ENCODE measurements at places on chromosomes 1 and 21.

- DNase-seq = peak; percentile 46
Measured at GRCh38 chr1:116855191-116855619, 54.5 kb upstream of the PTGFRN start.

GRCh38 chr1:219416598-219417238 is 196.2 kb downstream of the ZC3H11B start:
- DNase-seq = peak; percentile 54

GRCh38 chr1:19385869-19386591 is 73.9 kb downstream of the SLC66A1 start:
- DNase-seq = no peak

DNA sequence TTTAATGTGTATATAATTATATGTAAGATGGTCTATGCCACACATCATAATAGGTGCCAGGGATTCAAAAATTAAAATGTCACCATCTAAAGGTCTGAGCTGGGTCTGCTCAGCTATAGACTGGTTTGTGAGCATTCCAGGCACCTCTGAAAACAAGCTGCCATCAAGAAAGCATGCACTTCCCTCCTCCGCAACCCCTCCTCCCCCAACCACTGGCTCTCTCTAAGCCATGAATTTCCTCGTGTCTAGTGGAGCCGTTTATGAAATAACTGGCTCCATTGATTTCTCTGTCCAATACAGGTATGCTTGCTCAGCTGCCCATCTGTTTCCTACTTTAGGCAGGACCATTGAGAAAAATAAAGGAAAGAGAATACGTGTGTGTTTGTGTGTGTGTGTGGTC is 522.6 kb upstream of the PLXNA2 start:
- no peak for DNase-seq

- DNase-seq = no peak
Measured at GRCh38 chr1:203929741-203930309, 68.4 kb downstream of the SNRPE start.
